ENCODE measurements at places on chromosomes 11 and 22. TPM values are rescaled to one million over a fixed set of nuclear protein-coding genes. Genes with fewer than 3 reads are reported as not detected.

DNA sequence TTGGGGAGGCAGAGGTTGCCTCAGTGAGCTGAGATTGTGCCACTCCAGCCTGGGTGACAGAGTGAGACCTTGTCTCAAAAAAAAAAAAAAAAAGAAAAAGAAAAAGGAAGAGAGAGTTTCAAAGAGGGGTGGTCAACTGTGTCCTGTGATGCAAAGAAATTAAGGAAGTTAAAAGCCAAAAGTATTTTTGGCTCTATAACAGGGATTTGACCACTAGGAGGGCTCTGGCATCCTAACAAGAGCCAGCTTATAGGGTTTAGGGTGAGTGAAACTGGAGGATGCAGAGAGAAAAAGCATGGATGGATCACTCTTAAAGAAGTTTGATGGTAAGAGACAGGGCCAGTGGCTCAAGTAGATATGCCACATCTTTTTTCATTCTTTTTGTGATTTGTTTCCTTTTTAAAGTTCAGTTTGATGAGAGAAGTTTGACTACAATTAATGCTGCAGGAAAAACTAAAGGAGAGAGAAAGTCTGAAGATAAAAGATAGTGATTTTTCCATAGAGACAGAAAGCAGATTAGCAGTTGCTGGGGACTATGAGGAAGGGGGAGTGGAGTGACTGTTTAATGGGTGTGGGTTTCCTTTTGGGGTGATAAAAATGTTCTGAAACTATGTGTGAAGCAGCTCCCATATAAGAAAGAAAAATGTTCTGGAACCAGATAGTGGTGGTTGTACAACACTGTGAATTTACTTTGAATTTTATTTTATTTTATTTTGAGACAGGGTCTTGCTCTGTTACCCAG is 11.1 kb upstream of the MICAL2 start:
- no peak for DNase-seq

DNA sequence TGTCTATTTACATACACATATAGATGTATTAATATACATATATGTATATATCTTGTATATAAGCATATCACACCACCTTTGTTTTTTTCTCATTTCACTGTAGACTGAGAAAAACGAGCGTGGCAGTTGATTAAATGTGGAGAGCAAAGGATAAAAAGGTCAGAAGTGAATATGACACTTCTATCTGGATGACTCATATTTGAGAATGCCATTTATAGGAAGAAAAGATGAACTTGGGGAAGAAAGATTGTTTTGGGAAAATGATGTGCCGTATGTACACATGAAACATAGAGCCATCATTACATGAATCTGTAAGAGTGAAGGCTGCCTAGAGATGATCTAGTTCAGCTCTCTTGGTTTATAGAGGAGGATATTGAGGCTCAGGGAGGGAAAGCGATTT is 28.7 kb downstream of the AMOTL1 start:
- no peak for DNase-seq

Gene SLC22A12
- total RNA-seq: not detected

DNA sequence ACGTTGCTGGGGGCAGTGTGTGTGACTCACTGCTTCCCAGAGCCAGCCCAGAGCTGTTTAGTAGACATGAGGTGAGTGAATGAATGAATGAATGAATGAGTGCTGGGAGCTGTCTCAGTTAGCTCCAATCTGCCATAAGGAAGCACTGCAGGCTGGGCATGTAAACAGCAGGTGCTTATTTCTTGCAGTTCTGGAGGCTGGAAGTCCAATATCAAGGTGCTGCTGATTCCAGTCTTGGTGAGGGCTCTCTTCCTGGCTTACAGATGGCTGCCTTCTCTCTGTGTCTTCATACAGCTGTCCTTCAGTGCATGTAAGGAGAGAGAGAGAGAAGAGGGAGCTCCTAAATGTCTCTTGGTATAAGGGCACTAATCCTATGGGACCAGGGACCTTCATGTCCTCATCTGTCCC is 4.1 kb downstream of the C11orf21 start:
- no peak for DNase-seq

Gene SLC25A17
- 12.1 TPM for total RNA-seq

GRCh38 chr11:61602775-61603569 is 22.1 kb upstream of the SYT7 start:
- peak; percentile 68 for DNase-seq

DNA sequence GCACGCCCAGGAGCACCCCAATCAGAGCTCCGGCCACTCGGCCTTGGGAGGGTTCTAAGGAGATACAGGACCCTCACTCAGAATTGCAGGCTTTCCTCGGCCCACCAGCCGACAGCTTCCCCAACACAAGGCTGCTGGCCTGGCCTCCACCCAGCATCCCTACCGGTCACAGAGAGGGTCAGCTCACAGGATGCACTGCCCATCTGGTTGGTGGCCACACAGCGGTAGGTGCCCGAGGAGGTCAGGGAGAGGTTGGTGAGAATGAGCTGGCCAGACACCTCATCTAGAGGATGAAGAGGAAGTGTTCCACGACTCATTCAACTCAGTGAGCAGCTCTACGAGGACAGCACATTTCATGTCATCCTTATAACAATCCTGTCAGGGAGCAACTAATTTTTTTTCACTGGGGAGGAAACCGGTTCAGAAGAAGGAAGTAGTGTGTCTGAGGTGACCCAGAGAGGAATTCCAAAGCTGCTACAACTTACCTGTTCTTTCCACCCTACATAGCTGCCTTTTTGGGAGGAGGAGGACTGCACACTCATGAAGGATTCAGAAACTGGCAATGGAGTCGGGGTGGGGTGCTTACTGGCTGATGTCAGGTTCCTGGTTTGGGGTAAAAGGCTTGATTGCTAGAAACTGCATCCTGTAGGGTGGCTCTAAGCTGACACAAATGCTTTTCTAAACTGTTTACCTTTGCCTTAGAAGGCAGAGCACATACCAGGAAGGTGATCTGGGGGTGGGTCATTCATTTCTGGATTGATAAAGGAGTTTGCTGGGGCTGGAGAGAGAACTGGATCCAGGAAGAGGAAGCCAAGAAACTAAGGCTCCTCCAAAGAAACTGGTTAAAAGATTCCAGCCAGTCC is 3.3 kb downstream of the VSIG2 start:
- DNase-seq: peak; percentile 47

GRCh38 chr11:132520199-132520598 is 1012.1 kb downstream of the OPCML start:
- no peak for DNase-seq

Gene TYR
- total RNA-seq: not detected

DNA sequence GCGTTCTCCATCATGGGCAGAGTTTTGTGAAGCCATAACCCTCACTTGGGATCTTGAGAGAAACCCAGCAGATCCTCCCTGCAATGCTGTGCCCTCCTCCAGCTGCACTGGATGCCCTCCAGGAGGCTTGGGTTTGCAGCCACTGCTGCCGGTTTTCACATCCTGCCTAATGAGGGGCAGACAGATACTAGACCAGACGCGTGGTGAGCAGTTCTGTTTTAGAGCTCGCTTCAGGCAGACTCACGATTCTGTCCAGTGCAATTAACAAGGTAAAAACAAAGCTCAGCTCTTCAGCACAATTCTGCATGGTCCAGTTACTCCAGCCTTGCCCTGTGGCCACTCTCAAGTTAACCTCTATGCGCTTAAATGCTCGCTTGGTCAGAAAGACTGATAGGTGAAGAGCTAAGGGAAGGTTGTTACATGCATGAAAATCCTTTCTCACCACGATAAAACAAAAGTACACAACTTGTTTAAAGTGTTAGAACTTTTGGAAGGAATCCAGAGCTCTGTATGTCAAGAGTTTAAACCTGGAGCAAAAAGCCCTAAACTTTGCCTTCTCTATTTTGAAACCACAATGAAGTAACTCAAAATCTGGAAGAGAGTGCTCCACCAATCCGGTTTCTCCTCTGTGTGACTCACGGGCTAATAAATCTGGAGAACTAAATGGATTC is 292.3 kb upstream of the FAT3 start:
- no peak for DNase-seq

GRCh38 chr22:38861927-38862326 is 10.1 kb downstream of the CBX6 start:
- no peak for DNase-seq

Gene DKK3
- 18.9 TPM for total RNA-seq

Gene SEPTIN3
- total RNA-seq: 0.41 TPM

DNA sequence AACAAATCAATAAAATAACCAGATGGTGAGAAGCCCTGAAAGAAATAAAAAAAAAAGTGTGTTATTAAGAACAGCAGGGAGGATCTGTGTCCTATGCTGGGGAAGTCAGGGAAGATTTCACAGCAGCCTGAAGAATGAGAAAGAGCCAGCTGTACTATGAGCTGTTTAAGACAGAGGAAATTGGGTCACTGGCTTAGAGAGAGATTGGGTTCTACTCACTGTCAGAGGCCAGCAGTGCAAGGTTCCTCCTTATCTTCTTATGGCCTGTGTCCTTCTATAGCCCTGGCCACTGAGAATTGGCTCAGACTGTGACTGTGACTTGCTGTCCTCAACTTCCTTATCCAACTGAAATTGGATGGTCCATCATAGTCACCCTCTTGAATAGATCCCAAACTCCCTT is 54.8 kb upstream of the FDX1 start:
- no peak for DNase-seq

Gene LINC01488
- total RNA-seq: not detected

Gene APLNR
- total RNA-seq: 2.8 TPM

DNA sequence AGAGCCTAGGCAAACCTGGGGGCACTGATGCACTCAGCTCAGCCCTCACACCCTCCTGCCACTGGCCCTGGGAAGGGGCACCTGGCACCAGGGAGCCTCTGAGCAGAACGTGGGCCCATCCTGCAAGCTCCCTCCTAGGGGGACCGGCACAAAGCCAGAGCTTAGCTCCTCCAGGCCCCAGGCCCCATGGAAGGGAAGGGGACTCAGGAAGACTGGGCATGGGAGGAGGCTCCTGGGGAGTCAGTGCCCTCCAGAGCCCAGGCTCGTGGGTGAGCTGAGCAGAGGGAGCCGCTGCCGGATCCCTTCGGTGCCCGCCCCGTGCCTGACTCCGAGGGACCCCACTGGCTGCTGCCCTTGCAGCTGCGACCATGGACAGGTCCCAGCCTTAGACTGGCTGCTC is 28.5 kb downstream of the ADA2 start:
- no peak for DNase-seq

- DNase-seq: no peak
Measured at GRCh38 chr11:76600124-76600655, 70.4 kb downstream of the LRRC32 start.

DNA sequence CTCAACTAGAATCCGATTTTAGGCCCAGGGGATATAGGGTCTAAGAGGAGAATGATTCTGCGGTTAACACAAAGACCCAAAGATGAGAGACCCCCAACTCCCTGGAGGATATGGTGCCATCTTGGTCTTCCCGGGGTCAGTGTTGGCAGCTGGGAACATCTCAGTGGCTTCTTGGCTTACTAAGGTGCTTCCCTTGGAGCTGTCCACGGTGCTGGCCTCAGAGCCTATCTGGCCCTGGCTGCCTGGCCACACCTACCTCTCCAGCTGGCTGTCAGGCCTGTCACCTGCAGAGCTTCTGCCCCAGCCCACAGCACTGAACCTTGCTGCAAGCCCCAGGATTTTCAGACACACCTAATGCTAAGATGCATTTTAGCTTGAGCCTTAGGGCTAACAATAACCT is 70.7 kb upstream of the THY1 start:
- peak; percentile 73 for DNase-seq

Gene F2
- not detected for total RNA-seq

DNA sequence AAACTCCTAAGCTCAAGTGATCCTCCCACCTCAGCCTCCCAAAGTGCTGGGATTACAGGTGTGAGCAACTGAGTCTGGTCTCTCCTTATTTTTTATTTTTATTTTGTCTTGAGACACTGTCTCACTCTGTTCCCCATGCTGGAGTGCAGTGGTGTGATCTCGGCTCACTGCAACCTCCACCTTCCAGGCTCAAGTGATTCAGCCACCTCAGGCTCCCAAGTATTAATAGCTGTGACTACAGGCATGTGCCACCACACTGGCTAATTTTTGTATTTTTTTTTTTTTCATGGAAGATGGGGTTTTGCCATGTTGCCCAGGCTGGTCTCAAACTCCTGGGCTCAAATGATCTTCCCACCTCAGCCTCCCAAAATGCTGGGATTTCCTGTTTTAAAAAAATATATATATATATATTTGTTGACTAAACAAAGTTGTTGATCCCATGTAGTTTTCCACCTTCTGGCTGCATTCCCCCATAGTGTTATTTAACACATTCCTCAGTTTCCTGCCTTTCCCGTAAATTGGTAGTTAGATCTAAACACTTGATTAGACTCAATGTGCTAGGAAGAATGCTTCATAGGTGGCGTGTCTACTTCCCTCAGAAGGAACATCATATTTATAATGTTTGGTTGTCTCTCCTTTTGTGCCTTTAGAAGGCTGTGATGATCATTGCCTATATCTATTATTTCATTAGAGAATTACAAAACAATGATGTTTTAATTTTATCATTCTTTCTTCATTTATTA is 38.8 kb downstream of the LRRC32 start:
- no peak for DNase-seq

DNA sequence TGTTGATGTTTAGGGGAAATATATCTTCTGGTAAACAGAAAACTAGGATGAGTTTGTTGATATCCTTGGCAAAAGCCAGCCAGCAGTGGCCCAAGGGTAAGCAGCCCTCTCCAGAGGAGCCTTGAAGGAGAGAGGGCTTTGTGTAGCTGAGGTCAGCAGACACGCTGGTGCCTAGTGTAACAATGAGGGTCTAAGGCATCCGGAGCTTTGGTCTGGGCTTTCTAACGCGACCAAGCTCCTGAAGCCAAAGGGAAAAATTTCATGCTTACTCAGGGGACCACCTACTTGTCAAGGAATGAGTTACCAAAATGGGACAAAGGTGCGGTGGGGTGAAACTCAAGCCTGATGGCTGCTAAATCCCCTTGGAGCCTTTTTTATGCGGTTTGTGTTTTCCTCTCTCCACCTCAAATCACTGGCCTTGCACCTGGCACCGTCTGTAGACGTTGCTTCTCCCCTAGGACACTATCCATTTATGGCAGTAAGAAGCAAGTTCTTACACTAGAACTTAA is 134.9 kb downstream of the DBX1 start:
- no peak for DNase-seq

DNA sequence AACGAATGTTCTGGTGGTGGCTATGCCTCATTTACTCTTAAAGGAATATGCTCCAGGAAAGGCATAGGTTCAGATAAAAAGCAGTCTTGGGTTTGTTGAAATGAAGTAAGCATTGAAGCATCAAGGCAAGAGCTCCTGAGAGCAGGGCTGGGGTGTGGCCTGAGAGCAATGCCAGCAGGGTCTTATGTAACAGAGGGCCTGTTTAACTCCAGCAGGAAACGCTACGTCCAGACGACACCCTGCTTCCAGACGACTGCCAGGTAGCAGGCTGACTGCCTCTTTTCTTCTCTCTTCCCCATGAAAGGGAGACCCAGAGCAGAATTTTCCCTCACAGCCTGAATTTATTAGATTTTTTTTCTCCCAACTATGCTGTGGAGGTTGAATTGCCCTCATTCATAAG is 127.2 kb upstream of the SLC5A12 start:
- no peak for DNase-seq

GRCh38 chr11:46597155-46597554 is 3.3 kb upstream of the AMBRA1 start:
- DNase-seq: peak; percentile 25

- no peak for DNase-seq
Measured at GRCh38 chr22:45594123-45594941, 77.3 kb upstream of the ATXN10 start.

Gene C11orf87
- total RNA-seq: not detected

- no peak for DNase-seq
Measured at GRCh38 chr11:113952070-113952469, 22.8 kb upstream of the HTR3A start.

Gene BIRC3
- total RNA-seq: 45.4 TPM

Gene P2RX6
- 1.4 TPM for total RNA-seq

Measured in mucosa of descending colon (tissue), 3 donors.